ENCODE measurements at places on chromosomes 3 and 15.

DNA sequence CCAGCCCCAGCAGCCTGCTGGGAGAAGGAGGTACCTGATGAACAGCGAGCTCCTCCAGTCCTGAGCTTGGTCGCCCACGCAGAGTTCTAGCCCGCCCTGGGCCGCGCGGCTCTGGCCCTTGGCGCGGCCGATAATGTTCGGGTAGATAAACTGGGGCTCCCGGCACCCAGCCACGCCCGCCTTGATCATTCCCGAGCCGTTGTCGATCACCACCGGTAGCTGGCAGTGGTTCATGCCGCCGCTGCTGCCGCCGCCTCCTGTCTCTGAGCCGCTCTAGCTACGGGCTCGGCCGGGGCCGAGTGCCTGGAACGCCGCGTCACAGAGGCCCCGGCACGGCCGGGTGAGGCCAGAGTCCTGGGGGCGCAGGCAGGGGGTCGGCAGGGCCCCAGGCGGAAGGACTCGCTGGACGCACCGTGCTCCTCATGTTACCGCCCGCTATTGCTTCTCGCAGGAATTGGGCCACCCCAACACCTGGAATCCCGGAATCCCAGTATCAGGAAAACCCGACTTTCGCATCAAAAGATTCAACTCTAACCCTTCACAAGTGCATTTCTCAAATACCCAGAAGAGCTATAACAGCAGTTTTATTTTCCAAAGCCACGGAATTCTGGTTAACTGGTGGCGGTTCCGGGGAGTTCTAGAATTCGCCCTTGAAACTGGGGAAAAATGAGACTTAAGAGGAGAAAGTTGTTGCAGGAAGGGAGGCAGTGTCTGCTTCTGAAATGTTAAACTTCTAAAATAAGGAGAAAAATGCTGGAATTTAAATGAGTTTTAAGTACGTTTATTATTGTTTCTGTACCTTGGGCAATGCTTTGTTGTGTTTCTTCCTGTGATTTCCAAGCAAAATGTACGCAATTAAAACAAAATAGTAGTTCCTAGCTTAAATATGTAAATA, at the start of gene ACTRT3:
Gene ACTRT3, minus strand, starts transcription at position 275 of the 895 bp plus-strand sequence. Its CDS starts 41 bp downstream, at position 234.
- DNase-seq, result peak; percentile 81

GRCh38 chr15:33190539-33190938, 4.0 kb downstream of the FMN1 start:
- no peak for DNase-seq

GRCh38 chr3:154085799-154086198, 35.4 kb upstream of the ARHGEF26 start:
- no peak for DNase-seq

GRCh38 chr3:37787153-37787867, 74.4 kb upstream of the CTDSPL start:
- no peak for DNase-seq

GRCh38 chr15:73585871-73586654, 47.1 kb downstream of the NPTN start:
- no peak for DNase-seq

DNA sequence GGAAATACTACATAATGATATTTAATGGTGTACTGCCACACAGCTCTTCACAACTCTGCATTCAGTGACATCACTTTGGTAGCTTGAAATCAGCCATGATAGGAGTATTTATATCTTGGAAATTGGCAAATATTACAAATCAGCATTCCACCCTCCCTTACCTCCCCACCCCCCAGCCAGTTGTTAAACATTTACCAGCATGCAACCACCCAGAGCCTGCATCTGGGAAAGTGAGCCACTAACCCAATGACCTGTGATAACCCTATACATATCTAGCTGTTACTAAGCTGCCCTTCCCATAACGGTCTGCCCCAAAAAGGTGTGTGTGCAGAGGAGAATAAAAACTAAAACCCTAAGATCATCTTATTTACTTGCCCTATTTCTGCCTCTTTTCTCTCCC, 44.6 kb upstream of the SATB1 start:
- DNase-seq, result no peak

DNA sequence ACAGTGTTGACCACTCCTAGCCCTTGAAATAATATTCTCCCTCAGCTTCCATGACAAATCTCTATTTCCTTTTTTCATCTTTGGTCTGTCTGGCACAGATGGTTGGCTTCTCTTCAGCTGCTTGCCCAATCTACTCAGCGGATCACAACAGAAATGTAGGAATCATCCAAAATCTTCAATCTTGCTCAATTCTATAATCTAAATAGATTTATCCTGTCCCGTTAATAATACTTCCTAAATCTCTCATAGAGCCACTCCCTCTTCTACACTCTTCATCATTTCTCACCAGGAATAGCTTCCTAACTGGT, 3.8 kb downstream of the PEAK1 start:
- no peak for DNase-seq

GRCh38 chr15:97903971-97904572, 56.4 kb upstream of the ARRDC4 start:
- peak; percentile 37 for DNase-seq

All from activated T-cell treated with anti-CD3 and anti-CD28 coated beads, Interleukin-2, amount 50 U/mL, for 24 hours (primary cell).